Kidney capillary endothelial cell (primary cell): ENCODE measurements at places on chromosomes 3 and 15.

DNA sequence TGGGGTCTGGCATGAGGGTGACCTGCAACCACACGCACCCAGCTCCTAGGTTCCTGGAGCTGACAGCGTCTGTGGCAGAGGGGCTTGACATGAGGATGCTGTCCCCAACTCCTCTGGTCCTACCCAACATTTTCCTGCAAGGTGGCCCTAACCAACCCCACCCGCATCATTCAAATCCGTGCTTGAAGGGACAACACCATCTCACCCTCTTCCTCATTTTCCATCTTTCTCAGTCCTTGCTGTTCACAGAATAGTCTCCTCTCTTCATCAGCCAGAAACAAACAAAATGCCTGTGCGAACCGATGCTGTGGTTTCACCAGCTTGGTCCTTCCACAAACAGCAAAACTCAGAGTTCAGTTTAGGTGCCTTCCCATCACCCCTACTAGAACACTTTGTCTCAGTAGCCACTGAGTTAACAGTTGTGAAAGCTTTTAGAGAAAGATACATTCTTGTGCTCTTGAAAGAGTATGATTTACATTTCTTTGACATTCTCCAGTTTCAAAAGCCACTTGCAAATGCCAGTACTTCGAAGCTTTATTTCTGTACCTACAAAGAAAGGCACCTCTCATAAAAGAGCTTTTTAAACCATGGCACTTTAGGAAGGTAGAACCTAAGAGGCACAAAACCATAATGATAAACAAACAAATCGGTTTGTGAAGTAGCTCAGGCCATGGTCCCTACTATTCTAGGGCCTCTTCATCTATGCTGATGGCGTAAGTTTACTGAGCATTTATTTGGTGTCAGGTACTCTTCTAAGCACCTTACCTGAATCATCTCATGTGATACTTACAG, 360.1 kb downstream of the SHQ1 start:
- no peak for DNase-seq

- no peak for DNase-seq
Observed at GRCh38 chr3:139468399-139468798, 7.9 kb downstream of the RBP2 start.

DNA sequence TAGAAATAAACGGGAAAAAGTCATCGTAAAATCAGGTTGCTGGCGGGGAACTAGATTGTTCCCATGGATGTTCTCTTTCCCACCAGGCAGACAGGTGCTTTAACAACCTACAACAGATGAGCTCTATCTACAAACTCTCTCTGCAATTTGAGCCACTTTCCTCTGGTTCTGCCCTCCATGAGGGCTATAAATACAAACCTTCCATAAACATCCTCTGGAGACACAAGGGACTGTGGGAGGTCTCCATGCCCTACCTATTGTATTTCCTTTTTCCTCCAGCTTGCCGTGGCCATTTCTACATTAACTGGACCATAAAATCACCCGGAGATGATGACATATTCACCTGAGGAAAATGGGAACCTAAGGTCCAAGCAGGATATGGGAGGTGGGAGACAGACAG, 151.1 kb downstream of the GABRB3 start:
- no peak for DNase-seq

GRCh38 chr3:126284258-126284904, 72.8 kb downstream of the KLF15 start:
- DNase-seq, result no peak

- DNase-seq, result no peak
Observed at GRCh38 chr3:168707900-168708299, 612.2 kb upstream of the GOLIM4 start.

GRCh38 chr3:37673401-37673800, 188.3 kb upstream of the CTDSPL start:
- DNase-seq, result no peak

DNA sequence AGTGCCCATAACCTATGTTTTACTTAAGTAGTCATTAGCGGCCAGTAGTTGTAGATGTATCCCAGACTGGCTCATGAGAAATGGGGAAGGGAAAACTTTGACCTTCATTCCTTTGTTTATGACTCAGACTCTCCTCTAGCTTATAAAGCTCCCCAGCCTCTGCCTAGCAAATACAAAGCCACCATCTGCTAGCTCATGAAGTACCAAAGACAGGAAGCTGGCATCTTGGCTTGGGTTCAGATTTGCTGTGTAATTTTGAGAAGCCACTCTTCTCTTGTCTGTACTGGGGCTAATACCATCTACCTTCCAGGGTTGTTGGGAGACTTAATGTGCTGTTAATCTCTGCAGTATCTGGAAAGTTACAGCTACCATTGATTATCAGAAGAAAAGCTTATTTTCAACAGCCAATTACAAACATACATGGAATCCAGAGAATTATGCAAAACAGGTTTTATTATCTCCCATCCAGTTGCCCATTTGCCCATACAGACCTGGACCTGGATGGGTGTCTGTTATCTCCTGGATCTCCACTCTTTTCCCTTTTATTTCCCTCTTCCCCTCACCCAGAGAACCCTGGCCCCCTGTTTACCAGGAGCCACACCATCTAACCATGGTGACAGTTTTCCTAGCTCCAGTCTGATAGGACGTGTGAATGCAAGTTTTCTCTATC, 153.8 kb downstream of the SEMA6D start:
- peak; percentile 7 for DNase-seq

GRCh38 chr3:13010780-13011572, 62.3 kb downstream of the IQSEC1 start:
- no peak for DNase-seq

- no peak for DNase-seq
Observed at GRCh38 chr3:155230382-155230781, 63.1 kb downstream of the STRIT1 start.

DNA sequence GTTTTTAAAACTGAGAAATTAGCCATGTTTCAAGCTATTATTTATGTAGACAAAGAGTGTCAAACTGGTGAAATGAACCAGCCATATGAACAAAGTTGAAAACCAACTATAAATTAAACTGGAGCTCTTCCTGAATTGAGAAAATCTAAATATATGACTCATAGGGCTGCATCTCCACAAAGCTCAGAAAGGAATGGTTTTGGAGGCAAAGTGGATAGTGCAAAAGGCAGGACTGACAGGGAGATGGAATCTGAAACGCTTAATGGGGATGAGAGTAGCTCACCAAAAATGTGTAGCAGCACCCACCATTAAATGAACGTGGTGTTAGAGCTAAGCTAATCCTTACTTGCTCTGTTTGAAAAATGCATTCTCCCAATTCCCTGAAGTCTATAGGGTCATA, 1066.0 kb downstream of the AGBL1 start:
- no peak for DNase-seq

- DNase-seq, result no peak
Observed at GRCh38 chr3:4595710-4596113, 102.6 kb downstream of the ITPR1 start.
